ENCODE measurements at places on chromosomes 4 and X.

DNA sequence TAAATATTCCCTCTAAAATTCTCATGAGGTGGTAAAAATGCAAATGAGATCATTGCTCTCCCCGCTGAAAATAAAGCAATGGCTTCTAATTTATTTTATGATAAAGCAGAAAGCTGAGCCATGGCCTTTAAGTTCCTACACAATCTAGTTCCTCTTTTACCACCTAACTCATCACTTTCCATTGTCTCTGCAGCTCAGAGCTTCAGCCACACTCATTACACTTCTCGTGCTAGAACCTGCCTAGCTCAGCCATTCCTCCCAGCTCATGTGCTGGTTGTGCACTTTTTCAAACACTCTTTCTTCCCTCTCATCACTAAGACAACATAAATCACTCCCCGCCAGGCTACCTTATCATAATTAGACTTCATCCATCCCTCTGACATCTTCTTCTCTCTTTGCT lies 1112.1 kb upstream of the PRKX start:
- DNase-seq, result no peak

DNA sequence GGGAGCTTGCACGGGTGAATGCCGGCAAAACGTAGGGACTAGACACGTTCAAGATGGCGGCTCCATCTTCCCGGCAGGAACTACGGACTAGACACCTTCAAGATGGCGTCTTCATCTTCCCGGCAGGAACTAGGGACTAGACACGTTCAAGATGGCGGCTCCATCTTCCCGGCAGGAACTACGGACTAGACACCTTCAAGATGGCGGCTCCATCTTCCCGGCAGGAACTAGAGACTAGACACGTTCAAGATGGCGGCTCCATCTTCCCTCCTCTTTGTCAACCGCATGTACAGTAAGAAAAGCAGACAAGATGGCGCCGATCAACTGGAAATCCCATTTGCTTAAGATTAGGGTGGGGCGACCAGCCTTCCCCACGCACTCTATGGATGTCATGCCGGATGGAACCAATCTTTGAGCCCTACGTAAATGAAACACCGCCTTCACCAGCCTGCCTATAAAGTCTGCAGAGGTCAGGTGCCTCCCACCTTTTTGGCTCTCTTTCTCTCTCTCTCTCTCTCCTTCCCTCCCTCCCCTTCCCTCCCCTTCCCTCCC lies 222.4 kb downstream of the CRLF2 start:
- DNase-seq, result peak; percentile 44

- DNase-seq, result no peak
Measured at GRCh38 chr4:141731481-141731880, 95.1 kb downstream of the IL15 start.

- no peak for DNase-seq
Measured at GRCh38 chrX:40508560-40508959, 72.2 kb upstream of the ATP6AP2 start.

- DNase-seq, result no peak
Measured at GRCh38 chr4:78423790-78424189, 127.8 kb upstream of the ANXA3 start.

DNA sequence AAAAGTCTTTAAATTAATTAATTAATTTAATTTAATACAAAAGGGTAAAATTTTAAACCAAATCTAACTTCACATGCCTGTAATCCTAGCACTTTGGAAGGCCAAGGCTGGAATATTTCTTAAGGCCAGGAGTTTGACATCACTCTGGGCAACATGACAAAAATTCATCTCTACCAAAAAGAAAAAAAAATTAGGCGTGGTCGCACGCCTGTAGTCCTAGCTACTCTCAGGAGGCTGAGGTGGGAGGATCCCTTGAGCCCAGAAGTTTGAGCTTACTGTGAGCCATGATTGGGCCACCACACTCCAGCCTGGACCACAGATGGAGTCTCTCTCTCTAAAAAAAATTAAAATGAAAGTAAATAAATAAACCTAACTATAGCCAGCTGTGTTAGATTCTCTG lies 39.2 kb upstream of the ANTXR2 start:
- no peak for DNase-seq

- peak; percentile 33 for DNase-seq
Measured at GRCh38 chrX:127708155-127708554, 344.0 kb downstream of the ACTRT1 start.

GRCh38 chr4:72391281-72391680 lies 177.7 kb downstream of the ADAMTS3 start:
- DNase-seq, result no peak

- no peak for DNase-seq
Measured at GRCh38 chr4:181989071-181989470, 254.1 kb upstream of the TENM3 start.

GRCh38 chr4:165449333-165449732 lies 70.5 kb downstream of the CPE start:
- no peak for DNase-seq

- DNase-seq, result no peak
Measured at GRCh38 chr4:123547216-123548165, 150.9 kb downstream of the SPRY1 start.

GRCh38 chr4:70603856-70604255 lies 11.8 kb downstream of the AMBN start:
- DNase-seq, result no peak

DNA sequence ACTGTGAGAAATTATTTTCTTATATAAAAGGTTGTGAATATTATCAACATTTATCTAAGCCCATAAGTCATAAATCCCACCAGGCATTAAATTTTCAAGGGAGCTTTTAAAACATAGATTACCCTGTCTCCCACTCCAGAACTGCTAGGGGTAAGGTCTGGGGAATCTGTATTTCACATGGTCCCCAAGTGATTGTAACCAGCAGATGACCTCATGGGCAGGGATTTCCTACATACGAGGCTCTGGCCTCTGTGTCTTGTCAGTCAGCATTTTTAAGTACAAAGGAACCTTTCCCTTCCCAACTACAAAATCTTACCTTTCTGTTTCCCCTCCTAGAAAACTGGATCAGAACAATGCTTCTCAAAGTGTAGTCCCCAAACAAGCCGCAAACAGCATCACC lies 188.6 kb downstream of the TSPAN5 start:
- DNase-seq, result no peak

DNA sequence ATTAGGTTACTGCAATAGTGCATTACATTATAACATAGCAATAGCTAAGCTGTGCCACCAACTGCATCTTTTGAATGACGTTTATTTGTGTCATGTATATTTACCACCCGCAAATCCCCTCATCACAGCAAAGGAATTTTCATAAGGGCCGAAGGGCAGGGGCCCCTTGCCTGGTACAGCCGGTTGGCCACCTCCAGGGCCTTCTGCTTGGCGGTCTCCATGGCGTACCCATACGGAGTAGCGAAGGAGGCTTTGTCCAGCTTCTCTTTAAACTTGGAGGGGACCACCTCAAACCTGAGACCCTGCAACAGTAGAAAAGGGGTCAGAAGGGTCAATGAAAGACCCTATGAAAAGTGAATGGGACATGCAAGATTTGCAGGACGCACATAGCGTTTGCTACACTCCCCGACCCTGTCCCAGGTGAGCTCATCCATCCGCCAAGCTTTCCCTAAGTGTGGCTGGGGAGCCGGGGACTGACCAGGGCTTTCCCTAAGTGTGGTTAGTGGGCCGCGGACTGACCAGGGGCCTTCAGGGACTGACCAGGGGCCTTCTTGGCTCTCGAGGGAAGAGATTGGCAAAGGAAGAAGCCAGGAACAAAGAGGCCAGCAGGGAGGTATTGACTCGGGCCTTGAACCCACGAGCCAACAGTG lies 10.6 kb downstream of the ASMTL start:
- no peak for DNase-seq
